ENCODE measurements at places on chromosomes 16 and 17.

GRCh38 chr17:82388223-82388921 lies 16.8 kb downstream of the UTS2R start:
- DNase-seq = no peak

- no peak for DNase-seq
Observed at GRCh38 chr17:68957944-68958343, 2.8 kb upstream of the ABCA8 start.

GRCh38 chr16:54594601-54595391 lies 308.2 kb upstream of the IRX3 start:
- DNase-seq = no peak

GRCh38 chr16:59950431-59950830 lies 1216.3 kb upstream of the GOT2 start:
- DNase-seq = no peak

- no peak for DNase-seq
Observed at GRCh38 chr16:78362524-78363135, 263.2 kb downstream of the WWOX start.

DNA sequence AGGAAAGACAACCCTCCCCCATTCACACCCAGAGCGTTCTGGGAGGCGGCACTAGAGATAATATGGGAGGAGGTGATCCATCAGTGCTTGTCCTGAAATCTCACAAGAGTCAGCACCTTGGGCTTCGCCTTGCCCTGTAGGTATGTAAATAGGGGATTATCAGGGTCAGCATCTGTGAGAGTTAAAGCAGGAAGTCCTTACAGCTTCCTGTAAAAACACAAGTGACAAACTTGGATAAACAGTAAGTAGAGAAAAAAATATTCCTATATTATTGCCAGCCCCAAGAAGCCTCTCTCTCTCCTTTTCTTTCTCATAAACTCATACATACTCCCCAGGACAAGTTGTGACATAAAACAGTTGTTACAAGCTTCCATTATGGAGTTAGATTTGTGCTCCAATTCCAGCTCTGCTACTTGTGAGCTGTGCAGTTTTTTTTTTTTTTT lies 187.7 kb downstream of the MAF start:
- no peak for DNase-seq

- no peak for DNase-seq
Observed at GRCh38 chr16:22198547-22199293, 7.4 kb upstream of the EEF2K start.

DNA sequence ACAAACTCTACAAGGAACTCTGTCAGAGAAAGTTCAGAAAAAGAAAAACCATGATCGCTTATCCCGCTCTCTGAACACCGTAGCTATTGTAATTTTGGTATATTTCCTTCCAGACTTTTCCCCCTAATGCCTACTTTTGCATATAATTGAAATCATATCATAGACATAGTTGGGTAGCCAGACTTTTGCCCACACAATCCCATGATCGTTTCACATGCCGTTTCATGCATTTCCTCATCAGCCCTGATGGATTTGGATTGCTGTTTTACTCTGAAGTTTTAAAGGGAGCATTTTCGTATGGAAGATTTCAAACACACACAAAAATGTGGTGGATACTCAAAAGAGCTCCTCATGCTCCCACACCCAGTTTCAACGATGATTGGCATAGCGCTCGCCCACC lies 31.3 kb downstream of the COX4I1 start:
- no peak for DNase-seq

- peak; percentile 67 for DNase-seq
Observed at GRCh38 chr16:31354394-31355291, at the start of gene ITGAX. Gene ITGAX (plus strand): TSS chr16:31355176. CDS start chr16:31355255, 79 bp downstream.

GRCh38 chr16:30761427-30761927 lies 385 bp downstream of the CFAP119 start:
- DNase-seq = no peak

GRCh38 chr16:73062001-73062616 lies 14.2 kb upstream of the ZFHX3 start:
- DNase-seq = no peak

- peak; percentile 48 for DNase-seq
Observed at GRCh38 chr16:23597003-23597756, 1.1 kb upstream of the NDUFAB1 start.

DNA sequence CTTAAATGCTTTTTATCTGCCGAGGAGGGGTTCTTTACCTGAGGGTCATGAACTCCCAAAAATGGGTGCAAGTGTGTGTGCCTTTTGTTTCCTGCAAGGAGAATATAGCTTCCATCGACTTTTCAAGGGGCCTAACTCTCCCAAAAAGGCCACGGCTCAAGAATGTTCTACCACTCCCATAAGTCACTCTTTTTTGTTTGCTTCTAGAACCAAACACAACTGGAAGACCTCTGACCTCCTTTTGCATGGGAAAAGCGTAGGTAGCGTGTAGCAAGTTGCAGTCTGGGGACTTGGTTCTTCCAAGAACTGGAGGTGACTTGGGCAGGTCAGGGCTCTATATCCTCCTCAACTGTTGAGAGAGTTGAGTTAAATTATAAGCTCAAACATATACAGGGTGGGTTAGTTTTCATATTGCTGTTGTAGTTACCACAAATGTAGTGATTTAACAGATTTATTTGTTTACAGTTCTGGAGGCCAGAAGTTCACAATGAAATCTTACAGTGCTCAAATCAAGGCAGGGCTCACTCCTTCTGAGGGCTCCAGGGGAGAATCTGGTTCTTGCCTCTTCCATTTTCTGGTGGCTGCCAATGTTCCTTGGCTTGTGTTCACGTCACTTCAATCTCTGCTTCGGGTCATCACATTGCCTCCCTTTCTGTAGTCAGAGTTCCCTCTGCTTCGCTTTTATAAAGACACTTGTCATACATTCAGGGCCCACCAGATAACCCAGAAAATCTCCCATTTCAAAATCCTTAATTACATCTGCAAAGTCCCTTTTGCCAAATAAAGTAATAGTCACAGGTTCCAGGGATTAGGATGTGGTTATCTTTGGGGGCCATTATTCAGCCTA lies 1.4 kb downstream of the TMEM97 start:
- DNase-seq = no peak

DNA sequence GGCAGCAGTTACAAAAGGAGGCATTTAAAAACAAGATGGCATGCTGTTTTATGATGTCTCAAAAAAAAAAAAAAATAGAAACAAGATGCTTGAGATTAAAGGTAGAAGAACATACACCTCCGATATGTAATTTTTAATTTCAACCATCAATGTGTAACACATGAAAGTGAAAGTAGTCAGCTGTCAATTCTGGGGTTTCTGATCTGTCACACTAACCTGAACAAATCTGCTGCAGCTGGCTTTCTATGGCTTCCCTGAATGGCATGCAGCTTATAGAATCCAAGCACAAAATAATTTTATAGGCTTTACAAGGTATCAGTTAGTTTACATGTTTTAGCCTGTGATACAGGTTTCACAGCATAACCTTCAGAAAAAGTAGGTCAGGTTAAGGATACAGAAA lies 13.5 kb downstream of the GLYR1 start:
- no peak for DNase-seq

DNA sequence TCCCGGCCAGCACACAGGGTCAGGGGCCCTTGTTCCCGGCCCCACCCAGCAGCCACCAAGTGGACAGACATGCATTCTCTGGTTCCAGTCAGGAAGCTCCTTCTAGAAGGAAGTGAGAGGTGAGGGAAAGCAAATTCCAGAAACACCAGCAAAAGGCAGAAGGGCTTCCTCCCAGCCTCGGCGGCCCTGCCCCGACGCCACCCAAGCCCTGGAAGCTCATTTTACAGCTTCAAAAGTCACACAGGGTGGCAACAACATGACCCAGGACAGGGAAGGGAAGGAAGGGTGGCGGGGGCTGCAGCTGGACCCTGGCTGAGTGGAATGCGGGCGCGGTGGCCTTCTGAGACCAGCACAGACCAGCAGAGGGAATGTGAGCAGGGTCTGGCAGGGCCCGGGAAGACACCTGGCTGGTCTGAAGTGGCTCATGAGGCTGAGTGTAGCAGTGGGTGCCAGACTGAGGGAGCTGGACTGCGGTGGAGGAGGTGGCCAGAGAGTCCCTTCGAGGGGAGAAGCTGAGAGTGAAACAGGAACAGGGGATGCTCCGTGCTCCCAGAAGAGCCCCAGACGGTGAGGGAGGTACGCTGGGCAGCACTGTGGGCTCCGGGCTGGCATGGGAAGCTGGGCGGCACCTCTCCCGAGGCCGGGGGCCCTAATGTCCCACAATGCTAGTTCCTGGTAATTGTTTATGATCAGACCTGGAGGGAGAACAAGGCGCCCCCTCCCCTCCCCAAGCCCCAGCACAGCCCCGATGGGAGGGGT lies 1.9 kb upstream of the UNC13D start:
- no peak for DNase-seq

DNA sequence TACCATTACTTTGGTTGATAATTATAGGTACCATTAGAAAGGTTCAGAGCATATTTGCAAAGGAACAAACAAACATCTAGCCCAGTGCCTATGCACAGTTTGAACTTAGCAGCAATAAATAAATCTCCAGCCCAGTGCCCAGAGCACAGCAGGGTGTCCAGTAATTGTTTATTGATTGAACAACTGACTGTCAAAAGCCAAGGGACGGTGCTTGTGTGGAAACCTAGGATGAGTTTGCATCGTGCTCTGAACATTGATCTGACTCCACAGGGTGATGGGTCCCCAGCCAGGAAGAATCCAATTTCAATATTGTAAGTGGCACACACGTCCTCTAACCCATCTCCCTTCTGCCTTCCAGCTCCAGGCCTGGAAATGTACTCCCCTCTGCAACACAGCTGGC lies 625.5 kb upstream of the C16orf82 start:
- DNase-seq = no peak

GRCh38 chr17:11840831-11841230 lies 156.4 kb downstream of the ZNF18 start:
- no peak for DNase-seq

GRCh38 chr16:79788949-79789348 lies 188.4 kb upstream of the MAF start:
- DNase-seq = no peak

GRCh38 chr16:84314373-84314772 lies 19.7 kb downstream of the WFDC1 start:
- DNase-seq = no peak

GRCh38 chr17:8310601-8311123 lies 621 bp downstream of the ARHGEF15 start:
- no peak for DNase-seq

GRCh38 chr17:57572062-57572461 lies 173.0 kb downstream of the CCDC182 start:
- DNase-seq = no peak

DNA sequence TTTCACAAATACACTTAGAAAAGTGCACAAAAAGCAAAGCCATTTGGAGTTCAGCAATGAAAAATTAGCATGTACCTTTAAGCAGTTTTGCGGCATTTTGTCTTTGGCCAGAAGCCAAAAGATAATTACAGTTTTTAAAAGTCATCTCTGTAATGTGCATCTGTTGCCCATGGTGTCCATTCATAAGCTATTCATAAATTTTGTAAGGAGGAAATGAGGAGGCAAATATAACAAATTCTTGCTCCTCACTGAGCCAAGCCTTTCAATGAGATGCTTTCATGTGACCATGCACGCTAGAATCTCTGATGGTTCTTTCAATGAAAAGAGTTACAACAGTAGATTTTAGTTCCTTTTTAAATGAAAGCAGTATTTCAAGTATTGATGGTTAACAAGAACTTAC lies 247.1 kb upstream of the MON1B start:
- no peak for DNase-seq

DNA sequence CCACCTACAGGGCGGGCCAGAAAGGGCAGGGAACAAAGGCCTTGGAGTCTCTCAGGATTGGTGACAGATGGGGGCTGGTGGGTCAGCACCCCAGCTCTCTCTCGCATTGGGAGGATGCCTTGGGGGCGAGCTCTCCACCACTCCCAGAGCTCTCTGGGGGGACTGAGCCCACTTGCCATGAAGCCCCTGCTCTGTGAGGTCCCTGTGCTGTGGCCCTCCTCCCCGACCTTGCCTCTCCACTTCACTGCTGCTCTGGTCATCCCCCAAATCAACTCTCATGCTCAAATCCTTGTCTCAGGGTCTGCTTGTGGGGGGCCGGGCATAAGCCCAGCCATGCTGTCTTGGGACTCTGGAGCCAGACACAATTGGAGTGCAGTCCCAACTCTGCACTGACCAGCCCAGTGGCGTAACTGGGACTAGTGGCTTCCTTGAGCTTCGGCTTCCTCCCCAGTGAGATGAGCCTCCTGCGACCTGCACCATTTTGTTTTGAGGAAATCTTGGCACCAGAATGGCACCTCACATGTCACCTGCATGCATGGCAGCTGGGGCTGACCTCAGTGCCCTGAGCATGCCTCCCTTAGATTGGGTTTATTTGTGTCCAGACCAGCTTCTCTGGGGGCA lies 184.5 kb downstream of the IRF8 start:
- DNase-seq = no peak

GRCh38 chr16:78796221-78796866 lies 696.9 kb downstream of the WWOX start:
- peak; percentile 12 for DNase-seq

DNA sequence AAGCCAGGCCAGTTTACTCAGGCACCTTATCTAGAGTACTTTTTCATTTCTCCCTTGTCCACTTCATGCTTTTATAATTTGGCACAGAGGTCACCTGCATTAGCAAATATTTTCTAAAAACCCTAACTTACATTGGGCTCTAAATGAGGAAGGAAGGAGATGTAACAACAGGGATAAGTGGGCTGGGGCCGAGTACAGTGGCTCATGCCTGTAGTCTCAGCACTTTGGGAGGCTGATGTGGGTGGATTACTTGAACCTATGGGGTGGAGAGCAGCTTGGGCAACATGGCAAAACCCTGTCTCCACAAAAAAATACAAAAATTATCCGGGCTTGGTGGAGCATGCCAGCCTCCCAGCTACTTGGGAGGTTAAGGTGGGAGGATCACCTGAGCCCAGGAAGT lies 55.9 kb downstream of the TMEM100 start:
- no peak for DNase-seq

- no peak for DNase-seq
Observed at GRCh38 chr17:5705876-5706576, 121.7 kb upstream of the NLRP1 start.

DNA sequence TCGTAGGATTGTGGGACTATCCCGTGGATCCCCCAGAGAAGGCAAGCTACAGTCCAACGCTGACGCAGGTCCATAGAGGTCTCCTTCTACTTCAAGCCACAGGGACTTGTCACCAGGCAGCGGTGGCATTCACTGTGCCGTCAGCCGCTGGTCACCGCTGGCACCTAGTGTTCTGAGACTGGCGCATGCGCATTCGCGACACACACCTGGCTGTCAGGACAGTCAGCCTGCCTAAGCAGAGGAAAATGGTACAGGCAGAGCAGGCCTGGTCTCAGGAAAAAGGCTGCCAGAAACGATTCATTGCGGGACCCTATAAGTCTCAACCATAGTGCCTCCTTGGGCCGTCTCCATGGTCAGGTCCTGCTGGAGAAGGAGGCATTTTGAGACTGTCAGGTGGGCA lies 138.0 kb upstream of the WSB1 start:
- no peak for DNase-seq

GRCh38 chr16:81902025-81902424 lies 109.2 kb downstream of the SDR42E1 start:
- no peak for DNase-seq

GRCh38 chr17:56157845-56158244 lies 4.6 kb downstream of the ANKFN1 start:
- no peak for DNase-seq

Measured in GM12864 (cell line).